ELR (cell line): ENCODE measurements at places on chromosomes 5 and 9.
A peak's percentile ranks its signal among the peaks of the same experiment; 100 is the strongest.

DNA sequence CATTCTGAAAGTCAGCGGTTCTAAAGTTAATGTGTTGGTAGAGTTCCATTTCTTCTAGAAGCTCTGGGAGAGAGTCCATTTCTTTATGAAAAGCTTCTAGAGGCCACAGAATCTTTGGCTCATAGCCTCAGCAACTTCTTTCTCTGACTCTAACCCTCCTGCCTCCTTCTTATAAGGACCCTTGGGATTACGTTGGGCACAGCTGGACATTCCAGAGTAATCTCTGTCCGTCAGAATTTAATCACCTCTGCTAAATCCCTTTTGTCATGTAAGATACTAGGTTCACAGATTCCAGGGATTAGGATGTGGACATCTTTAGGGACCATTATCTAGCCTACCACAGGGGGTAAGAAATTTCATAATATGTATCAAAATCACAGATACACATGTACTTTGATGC, 22.6 kb upstream of the ANKDD1B start:
- DNase-seq, result no peak

DNA sequence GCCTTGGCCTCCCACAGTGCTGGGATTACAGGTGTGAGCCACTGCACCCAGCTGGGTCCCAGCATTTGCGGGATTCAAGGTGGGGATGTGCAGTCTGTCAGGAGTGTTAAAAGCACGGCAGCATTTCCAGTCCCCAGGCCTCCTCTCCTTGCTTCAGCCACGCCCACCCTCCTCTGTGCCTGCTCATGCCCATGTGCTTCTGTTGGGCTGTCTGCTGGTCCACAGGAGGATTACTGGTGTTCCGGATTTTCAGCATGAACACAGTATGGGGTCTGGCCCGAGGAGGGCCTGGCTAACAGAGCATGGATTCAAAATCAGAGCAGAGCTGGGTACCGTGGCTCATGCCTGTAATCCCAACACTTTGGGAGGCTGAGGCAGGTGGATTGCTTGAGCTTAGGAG, 5.5 kb downstream of the ARRDC1 start:
- DNase-seq, result no peak

DNA sequence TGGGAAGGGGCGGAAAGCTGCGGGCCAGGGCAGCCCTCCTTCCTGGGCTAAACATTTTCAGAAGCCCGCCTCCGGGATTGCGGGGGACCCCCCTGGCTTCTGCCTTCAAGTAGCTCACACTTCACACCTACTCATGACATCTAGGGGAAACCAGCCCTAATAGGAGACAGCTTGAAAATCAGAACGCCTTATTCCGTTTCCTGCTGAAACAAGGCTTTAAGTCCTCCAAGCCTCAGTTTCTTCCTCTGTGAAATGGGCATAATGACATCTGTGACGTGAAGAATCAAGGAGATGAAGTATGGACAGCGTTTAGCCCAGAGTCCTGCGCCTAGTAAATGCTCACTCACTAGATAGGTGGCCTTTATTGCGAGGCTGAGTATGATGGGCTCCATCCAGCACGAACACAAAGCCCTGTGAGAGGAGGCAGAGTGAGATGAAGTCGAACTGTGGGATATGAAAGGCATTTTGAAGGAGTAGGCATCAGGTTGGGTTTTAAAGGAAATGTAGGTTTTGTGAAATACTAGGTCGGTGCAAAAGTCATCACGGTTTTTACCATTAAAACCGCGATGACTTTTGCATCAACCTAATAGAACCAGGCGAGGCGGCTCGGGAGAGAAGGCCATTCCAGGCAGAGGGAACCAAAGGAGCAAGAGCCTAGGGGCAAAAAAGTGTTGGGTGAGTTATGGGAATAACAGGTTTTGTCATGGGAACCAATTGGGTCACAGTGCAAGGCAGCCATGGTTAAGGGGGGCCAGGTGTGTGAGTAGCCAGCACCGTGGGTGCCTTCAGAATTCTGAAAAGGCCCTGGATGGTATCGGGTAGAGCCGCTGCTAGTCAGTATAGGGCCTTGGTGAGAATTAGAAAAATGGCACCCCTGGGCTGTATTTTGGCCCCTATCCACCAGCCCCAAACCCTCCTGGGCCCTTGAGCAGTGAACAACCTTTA, 1.0 kb upstream of the TSC1 start:
- no peak for DNase-seq

DNA sequence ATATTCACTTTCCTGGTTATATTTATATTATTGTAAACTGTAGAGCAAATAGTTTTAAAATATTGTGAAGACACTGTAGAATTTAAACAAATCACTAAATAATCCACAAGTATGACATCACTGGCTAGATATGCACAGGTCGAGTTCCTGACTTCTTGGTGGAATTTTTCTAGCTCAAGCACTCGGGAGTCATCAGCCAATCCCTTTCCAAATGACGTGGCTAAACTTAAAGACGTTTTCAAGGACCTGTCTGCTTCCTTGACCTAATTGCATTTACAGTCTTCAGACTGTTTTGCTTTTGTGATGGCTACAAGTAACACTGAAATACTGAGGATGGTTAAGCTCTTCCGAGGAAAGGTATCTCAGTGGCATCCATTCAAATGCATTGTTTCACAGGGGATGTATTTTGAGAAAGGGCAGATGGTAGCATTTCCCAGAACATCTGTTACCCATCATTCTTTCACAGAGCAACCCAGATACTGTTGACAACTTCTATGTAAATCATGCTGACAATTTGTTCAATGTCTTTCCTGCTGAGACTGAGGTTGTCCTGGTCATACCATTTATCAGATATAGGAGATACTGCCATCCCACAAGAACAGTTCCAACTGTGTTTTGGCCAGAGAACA, 262.8 kb downstream of the CDH10 start:
- no peak for DNase-seq

DNA sequence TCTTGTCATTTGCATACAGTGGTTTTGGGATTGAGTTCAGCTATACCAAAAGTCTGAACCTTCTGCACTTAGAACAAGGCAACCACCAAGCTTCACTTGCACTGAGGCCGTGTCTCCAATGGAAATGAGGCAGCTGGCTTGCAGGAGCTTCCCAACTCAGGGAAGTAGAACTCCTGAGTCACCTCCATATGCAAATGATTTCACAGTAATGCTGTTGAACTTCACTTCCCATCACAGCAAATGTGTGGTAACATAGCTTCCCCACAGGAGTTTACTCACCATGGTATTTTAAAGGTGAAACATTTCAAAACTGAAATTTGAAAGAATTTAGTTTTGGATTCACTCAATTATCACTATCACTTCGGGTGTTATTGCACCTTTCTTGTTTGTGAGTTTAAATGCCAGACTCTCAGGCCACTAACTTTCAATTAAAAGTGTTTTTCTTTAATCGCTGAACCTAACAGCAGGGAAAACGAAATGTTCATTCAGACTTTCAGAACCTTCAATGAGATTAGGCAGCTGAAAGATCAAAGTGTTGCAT, 9.0 kb downstream of the CD274 start:
- DNase-seq, result no peak

DNA sequence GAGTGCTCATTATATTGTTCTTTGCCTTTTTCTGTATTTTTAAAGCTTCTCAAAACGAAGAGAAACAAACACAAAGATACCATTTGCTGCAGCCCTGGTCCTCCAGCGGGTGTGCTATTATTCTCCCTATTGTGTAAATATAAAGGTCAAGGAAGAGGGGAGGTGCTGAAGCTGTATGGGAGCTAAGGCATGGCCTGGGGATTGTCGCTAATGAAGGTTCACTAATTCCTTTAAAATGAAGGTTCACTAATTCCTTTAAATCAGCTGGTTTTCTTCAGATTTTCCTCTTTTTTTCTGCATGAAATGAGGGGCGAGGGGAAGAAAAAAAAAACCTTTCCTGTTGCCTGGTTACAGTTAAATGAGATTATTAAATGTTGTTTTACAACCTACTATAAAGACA, 74.5 kb upstream of the MAP1B start:
- no peak for DNase-seq

DNA sequence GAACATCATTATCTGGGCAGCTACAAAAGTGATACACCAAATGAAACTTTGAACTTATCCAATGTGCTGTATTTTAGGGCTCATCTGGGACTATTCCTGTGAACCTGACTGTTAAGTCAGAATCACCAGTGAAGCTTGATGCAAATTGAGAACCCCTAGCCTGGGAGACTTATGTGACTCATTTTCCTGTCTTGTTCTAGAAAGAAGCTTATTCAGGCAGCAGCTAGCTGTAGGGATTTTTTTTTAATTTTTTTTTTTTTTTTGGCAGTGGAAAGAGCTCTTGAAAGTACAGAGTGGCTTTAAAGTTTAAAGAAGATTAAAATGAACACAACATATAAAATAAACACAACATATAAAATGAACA, 81.1 kb upstream of the TNFAIP8 start:
- DNase-seq, result peak; percentile 83

GRCh38 chr5:71977311-71977710, 130.0 kb upstream of the MAP1B start:
- no peak for DNase-seq

DNA sequence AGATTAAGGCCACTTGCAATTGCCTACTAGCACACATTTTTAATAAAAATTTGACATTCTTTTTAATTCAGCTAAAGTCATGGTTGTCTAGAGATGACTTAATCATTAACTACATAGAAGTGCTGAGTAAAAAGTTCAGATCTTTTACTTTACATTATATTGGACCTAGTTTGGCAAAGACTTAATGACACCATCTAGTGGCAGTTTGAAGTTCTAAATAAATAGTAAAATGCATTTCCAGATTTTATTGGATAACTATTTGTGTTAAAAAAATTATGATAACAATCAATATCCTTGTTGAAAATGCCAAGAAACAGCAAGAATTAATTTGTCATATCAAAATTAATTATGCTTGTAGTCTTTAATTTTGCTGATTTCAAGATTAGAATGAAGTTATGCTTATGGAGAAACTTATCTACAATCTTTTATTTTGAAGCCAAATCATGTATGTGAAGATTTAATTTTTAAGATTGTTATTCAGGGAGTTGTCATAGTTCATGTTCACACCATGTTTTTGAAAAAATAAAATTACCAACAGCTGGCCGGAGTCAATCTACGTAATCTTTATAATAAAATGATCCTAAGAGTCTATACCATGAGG, 69.6 kb upstream of the PJA2 start:
- peak; percentile 60 for DNase-seq

GRCh38 chr5:145976431-145977155, 40.2 kb downstream of the SH3RF2 start:
- peak; percentile 58 for DNase-seq

GRCh38 chr5:61570767-61571166, 238.7 kb downstream of the ZSWIM6 start:
- DNase-seq, result no peak

GRCh38 chr5:164362835-164363234, 857.4 kb downstream of the MAT2B start:
- DNase-seq, result no peak

- peak; percentile 0 for DNase-seq
Measured at GRCh38 chr5:4700069-4700468, 440.1 kb upstream of the ADAMTS16 start.

GRCh38 chr5:111223787-111224560, at the start of gene CAMK4:
Gene CAMK4, plus strand, starts transcription at chr5:111224384. Its CDS starts 100 bp downstream, at chr5:111224484.
- DNase-seq, result peak; percentile 72

- DNase-seq, result peak; percentile 36
Measured at GRCh38 chr5:178940569-178941360, at the start of gene ZNF454. Gene ZNF454, plus strand, starts transcription at chr5:178941198. Its CDS starts 1,594 bp downstream, at chr5:178942792.

GRCh38 chr5:170293273-170293672, 4.3 kb downstream of the LCP2 start:
- DNase-seq, result no peak

- no peak for DNase-seq
Measured at GRCh38 chr5:139642213-139642612, 5.9 kb upstream of the CXXC5 start.

DNA sequence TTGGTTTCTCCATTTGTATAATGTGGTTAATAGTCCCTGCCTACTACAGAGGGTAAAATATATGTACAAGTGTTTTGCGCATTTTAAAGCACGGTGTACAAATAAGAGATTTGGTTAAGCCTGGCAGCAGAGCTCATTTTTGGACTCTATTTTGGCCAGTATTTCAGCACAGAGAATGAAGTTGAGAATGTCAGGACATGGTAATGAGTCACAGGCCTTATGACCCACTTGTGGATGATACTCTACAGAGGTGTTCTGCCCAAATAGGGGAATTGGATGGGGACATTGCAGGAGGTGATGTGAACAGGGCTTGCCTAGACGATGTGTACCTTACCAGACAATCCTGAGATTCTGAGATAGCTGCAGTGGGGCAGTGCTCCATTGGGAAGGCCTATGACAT, 50.6 kb downstream of the MELK start:
- peak; percentile 45 for DNase-seq

DNA sequence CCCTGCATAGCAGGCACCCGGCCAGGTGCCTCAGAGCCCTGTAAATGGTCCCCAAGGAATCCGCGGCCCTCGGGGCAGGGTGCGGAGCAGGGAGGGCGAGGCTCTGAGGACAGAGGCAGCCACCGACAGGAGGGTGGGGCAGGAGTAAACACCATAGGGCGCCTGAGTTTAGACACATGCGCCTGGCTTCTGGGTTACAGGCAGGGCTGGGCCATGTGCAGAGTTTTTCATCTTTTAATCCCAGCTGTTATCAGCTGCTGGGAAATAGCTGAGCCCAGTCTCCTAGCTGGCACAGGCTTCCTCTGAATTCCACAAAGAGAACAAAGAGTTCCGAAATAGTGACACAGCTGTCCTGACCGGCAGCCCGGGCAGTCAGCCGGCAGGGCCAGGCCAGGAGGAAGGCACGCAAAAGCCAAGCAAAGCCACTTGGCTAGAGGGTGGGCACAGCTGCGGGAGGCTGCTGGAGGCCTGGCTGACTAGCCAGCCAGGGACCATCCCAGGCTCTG, 98.9 kb upstream of the PHYKPL start:
- DNase-seq, result no peak

- DNase-seq, result peak; percentile 37
Measured at GRCh38 chr5:176151281-176151680, 86.9 kb upstream of the SIMC1 start.

DNA sequence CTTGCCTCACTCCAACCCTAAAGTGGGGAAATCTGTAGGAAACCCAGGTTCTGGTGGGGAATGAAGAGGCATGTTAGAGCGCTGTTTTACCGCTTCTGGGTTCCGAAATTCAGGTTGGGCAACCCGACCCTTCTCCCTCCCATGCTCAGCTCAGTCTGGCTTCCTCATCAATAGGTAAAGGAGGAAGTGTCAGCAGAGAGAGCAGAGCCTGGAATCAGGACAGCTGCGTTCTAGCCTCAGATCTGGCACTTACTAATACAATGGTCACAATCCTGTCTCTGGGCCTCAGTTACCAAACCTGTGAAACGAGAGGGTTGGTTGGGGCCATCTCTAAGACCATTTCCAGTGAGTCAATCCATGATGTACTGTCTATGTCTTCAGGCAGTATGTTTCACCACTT, 16.2 kb upstream of the TNIP1 start:
- no peak for DNase-seq

- no peak for DNase-seq
Measured at GRCh38 chr9:81145331-81145963, 543.9 kb downstream of the TLE1 start.

- DNase-seq, result no peak
Measured at GRCh38 chr9:120528829-120529228, 51.1 kb downstream of the CDK5RAP2 start.

GRCh38 chr5:143008809-143009521, 238.8 kb downstream of the ARHGAP26 start:
- DNase-seq, result peak; percentile 99
